ENCODE measurements at places on chromosomes 13 and 19. TPM values are rescaled to one million over a fixed set of nuclear protein-coding genes. Genes with fewer than 3 reads are reported as not detected.

ZNF285 gene
- 0.91 TPM for total RNA-seq

MYPOP gene
- total RNA-seq, result 18.1 TPM

FAM216B gene
- total RNA-seq, result not detected

- no peaks in the 10 kb centered on the region for H3K36me3 ChIP-seq
- no peaks in the 10 kb centered on the region for H3K4me1 ChIP-seq
- no peak for DNase-seq
- H3K4me3 ChIP-seq, result no peak overlapping the region
- H3K27ac ChIP-seq, result no peak overlapping the region
- H3K27me3 ChIP-seq, result no peaks in the 10 kb centered on the region
These were observed 11.4 kb downstream of the ZNF708 start for GRCh38 chr19:21317821-21318220.

DNA sequence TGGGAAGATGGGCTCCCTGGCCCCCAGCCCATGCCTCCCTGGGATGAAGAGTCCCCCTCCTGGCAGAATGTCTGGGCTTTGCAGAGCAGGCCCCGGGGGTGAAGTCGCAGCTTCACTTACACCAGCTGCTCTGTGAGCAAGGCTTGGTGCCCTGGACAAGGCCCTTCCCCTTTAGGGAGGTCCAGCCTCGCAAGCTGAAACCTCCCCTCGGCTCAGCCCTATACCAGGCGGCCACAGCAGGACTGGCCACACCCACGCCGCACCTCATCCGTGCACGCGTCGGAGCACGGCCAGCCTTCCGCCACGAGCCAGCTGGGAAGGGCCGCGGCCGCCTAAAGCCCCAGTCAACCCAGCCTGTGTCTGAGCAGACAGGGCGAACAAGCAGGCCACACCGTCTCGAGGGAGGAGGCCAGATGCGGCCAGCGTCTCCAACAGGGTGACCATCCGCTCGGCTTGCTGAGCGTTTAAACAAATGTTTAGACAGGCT lies 83.2 kb upstream of the MCF2L start:
- DNase-seq, result peak; percentile 87
- H3K4me1 ChIP-seq, result no peaks in the 10 kb centered on the region
- no peak overlapping the region for H3K27ac ChIP-seq
